CD4-positive, alpha-beta T cell treated with Interleukin-1 beta for 1 hour (primary cell): ENCODE measurements at places on chromosomes 11 and 22.
A peak's percentile ranks its signal among the peaks of the same experiment; 100 is the strongest.

GRCh38 chr11:70826541-70827335, 425.6 kb downstream of the SHANK2 start:
- DNase-seq: no peak

DNA sequence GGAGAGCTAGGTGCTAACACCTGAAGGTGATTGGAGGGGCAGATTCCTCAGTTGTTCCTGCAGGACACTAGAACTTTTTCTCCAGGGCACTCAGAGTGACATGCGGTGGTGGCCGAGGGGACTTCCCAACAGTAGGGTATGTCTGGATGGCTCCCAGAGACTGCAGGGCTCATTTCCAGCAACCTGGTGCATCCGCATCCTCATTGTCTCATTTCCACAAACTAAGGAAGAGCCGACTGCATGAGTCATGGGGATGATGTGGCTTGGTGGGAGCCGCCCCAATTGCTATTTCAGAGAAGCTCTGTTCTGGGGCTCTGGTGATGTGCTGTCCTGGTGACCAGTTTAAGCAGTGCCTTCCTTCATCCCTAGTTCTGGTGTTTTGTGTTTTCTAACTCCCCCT, 2.8 kb upstream of the ROBO4 start:
- DNase-seq: no peak

GRCh38 chr11:75270896-75271418, 30.4 kb downstream of the TPBGL start:
- DNase-seq: peak; percentile 44

DNA sequence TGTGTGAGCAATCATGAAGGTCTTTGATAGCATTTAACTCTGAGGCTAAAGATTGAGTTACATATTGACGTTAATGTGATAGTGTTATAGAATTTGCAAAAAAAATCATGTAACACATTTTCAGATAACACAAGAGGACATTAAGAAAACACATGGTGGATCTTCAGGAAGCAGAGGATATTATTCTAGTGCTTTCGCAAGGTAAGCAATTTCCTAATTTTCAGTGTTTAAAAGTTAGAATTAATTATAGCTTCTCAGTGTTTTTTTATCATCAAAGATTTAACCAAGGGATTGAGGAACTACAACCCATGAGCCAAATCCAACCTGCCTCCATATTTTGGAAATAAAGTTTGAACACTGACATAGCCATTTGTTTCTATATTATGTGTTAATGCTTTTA, 78.5 kb downstream of the DKK3 start:
- no peak for DNase-seq
